ENCODE measurements at places on chromosomes 12 and 14.

GRCh38 chr12:20211981-20212421 lies 156.3 kb upstream of the PDE3A start:
- no peak for DNase-seq

DNA sequence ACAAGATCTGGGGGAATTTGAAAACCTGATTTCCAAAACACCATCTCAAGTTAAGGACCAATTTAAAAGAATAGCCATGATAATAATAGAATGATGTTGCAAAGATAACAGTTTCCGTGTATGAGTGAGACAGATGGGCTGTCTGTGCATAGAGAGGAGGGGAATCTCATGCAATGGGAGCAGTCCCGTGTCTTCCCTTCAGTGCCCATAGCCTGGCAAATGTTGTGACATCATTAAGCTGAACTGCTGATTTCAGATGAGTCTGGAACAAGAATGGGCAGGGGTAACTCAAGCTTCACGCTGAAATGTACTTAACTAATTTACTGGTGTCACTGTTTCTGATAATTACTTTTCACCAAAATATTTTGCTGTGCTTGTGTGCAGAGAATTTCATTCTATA lies 454.0 kb downstream of the FOXG1 start:
- DNase-seq, result no peak

DNA sequence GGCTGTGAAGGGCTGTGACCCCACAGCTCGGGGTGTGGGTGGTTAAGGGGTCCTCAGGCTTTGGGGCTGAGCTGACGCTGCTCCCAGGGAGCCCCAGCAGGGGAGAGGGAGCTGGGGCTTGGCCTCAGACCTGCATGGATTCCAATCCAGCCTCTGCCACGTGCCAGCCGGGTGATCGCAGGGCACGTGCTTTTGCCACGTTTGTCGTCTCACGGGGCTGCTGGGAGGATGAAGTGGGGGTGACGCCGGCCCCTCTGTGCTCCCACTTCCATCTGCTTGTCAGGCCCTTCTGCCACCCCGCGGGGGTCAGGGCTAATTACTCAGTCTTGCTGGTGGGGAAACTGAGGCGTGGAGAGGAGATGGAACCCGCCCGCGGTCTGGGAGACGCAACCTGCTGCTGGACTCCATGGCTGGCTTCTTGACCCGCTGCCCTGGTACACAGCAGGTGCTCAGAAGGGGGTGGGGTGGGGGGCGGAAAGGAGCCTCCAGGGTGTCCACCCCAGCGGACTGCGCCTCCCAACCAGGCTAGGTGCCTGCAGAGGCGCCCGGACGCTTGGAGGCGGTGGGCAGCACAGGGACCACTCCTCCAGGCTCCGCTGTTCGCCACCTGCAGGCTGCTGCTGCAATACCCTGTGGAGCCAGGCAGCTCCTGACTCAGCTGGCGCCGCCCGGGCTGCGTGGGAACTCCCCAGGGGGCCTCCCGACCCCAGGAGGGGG lies 36.4 kb upstream of the PRIMA1 start:
- DNase-seq, result no peak

- peak; percentile 50 for DNase-seq
Observed at GRCh38 chr14:22184157-22184829, 404.7 kb downstream of the DAD1 start.

DNA sequence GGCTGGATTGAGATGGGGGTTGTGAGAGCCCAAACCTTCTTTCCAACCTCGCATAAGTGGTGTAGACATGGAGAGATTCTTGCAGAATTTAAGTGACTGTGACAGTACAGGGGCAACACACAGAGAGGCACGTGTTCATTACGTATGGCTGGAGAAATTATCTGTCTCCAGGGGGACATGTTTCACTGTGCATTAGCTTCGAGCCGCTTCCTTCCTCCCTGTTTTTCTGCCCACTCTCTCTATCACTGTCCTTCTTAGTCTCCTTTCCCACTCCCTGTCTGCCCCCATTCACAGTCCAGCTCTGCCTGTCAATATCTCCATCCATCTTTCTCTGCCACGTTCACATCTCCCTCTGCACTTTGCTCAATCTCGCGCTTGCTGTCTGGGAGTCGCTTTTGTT lies 11.5 kb upstream of the C14orf93 start:
- no peak for DNase-seq
